ENCODE measurements at places on chromosomes 5 and 9. TPM values are rescaled to one million over a fixed set of nuclear protein-coding genes. Genes with fewer than 3 reads are reported as not detected.

The OLFM1 gene
- 4.0 TPM for total RNA-seq

DNA sequence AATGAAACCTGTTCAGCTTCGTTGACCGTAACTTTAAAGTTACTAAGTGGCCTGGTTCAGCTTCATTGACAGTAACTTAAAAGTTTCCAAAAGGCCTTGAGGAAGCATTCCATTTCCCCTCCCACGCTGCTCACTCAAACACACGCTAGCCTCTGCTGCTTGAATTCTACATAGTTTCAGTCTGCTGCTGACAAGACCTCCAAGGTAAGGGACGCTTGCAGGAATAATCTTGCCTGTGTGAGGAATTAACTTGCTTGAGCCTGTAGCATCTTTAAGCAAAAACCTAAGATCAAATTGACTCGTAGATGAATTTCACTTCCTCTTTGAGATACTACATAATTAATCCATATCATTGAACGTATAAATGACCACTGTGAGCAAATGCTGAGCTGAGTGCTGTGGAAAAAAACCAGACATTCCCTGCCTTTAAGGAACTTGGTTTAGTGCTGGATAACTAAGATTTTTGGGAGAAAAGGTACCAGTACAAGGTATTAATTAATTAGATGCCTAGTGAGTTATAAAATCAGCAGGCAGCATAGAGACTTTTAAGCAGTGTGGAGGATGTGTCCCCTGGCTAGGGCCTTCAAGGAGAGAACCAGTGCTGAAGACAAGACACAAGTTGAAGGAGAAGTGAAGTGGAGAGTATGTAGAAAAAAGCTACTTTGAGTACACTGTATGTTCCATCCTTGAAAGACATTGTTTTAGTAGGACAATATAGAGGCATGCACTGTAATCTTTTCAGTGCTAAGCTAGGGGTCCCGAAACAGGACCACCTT is 39.2 kb downstream of the GRAMD2B start:
- H3K27me3 ChIP-seq, result no peaks in the 10 kb centered on the region
- no peak overlapping the region for H3K4me3 ChIP-seq
- H3K4me1 ChIP-seq, result peaks cover 13% of the 10 kb centered on the region
- H3K27ac ChIP-seq, result peak overlapping the region; percentile 52
- DNase-seq, result no peak

DNA sequence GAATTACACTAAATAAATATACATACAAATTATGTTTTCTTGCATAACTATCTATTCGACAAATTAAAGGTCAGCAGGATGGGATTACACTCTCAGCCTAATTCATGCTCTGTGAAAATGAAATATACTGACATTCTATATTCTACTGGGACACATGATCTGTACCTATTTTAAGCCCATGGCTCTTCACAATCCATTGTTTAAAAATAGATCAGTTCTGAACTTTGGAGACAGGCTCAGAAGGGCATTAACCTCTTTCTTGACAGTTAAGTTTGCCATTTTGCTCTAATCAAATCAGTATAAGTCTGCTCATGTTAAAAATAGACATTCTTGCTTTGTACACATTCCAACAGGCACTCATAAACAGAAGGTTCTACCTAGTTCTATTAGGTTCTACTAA is 361.2 kb downstream of the HCN1 start:
- no peaks in the 10 kb centered on the region for H3K36me3 ChIP-seq
- no peak overlapping the region for H3K4me3 ChIP-seq
- no peaks in the 10 kb centered on the region for H3K27me3 ChIP-seq
- DNase-seq, result no peak

The RASEF gene
- 136 TPM for total RNA-seq

DNA sequence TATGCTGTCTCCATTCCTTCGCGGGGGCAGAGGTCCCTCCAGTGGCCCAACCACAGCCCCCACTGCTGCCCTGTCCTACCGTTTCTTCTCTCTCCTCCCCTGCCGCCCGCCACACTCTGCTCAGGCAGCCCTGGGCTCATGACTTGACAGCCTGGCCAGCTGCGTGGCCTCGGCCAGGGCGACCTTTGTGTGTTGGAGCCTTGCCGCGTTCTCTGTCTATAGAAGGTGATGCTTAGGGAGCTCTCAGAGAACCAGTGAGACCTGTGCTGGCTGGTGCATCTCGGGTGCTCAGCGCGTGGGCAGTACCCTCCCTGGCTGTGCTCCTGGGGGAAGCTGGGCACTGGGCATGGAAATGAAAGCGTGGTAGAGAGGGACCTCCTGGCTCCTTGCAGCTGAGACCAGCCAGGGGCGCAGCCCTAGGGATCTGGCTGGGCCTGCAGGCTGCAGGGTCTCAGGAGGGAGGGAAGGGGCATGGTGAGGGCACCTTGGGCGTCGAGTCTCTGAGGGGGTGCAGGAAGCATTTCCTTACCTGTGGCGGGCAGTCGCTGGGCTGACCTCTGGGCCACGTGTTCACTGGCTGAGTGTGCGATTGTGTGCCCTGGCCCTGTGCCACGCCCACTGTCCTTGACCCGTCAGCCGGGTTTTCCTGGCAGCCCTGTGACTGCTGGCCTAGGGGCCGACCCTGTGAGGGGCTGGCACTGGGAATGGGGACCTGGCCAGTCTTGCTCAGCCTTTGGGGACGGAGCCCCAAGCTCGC is 50.3 kb downstream of the RXRA start:
- no peaks in the 10 kb centered on the region for H3K27me3 ChIP-seq
- no peak for DNase-seq
- peaks cover 91% of the 10 kb centered on the region for H3K4me1 ChIP-seq
- H3K27ac ChIP-seq, result peak overlapping the region; percentile 87

The PCDHGA6 gene
- total RNA-seq, result 4.0 TPM

The PTPN3 gene
- total RNA-seq, result 27.0 TPM

GRCh38 chr9:72955126-72955455 is 2.2 kb upstream of the ALDH1A1 start:
- no peak overlapping the region for H3K4me3 ChIP-seq
- no peaks in the 10 kb centered on the region for H3K27me3 ChIP-seq
- H3K27ac ChIP-seq, result peak overlapping the region; percentile 82
- no peak for DNase-seq
- peaks cover 11% of the 10 kb centered on the region for H3K4me1 ChIP-seq

DNA sequence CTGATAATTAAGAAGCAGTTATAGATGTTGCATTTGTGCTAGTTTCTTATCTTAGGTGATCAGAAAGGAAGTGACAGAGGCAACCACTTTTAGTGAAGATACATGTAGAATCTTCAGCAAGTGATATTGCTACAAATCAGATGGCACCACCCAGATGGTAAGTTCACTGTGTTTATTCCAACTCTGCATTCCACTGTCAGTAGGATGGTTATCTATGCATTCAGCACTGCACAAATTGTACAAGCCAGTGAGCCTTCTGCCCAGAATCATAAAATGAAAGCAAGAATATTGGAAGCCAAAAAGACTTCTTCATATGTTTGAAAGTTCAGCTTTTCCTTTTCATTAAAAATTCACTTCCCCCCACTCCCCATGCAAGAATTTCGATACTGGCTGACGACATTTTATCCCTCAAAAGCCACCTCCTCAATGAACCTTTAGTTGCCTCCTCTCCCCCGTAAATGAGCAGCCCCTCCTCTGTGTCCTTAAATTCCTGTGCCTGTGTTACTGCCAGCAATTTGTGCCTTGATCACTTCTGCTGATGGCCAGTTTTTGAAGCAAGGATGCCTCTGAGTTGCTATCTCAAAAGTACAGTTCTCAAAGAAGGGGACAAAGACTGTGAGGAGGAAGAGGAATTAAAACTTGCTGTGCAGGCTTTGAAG is 91.6 kb downstream of the ZSWIM6 start:
- H3K27me3 ChIP-seq, result no peaks in the 10 kb centered on the region
- peaks cover 4% of the 10 kb centered on the region for H3K4me1 ChIP-seq
- H3K4me3 ChIP-seq, result no peak overlapping the region
- peak overlapping the region; percentile 53 for H3K27ac ChIP-seq

DNA sequence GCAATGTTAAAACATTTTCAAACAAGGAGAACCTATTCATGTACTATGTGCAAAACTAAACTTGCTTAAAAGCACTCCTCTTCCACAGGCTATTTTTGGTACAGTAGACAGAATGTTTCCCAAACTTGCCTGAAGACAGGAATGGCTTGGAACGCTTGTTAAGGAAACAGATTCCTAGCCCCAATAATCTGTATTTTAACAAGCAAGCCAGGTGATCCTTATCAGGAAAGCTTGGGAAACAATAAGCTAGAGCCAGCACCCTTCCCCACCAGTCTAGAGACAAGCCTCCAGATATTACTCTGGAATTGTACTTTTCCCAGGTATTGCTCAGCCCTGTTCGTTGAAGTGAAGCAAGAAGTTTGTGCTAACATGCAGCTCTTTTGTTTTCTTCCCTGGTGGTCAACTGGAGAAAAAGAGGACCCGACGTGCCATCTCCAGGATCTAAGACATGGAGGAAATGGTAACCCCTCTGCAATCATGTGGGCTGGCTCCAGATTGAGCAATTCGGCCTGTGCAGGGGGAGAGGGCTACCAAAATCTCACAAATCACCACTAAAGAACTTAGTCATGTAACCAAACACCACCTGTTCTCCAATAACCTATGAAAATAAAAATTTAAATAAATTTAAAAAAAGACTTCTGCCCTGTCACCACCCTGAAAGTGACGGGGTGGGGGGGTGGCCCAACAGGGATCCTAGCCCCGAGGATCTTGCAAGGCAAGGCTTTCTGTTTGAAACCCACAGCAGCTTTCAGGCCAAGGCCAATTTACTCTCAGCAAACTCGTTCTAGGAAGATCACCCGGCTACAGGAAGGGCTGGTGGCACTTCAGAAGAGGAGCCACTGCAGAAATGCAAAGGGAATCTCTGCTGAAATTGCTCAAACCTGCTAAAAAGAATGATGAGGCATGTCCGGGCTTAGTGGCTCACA is 48.6 kb downstream of the SHB start:
- H3K4me1 ChIP-seq, result peaks cover 67% of the 10 kb centered on the region
- H3K27ac ChIP-seq, result peak overlapping the region; percentile 78
- no peak overlapping the region for H3K4me3 ChIP-seq

DNA sequence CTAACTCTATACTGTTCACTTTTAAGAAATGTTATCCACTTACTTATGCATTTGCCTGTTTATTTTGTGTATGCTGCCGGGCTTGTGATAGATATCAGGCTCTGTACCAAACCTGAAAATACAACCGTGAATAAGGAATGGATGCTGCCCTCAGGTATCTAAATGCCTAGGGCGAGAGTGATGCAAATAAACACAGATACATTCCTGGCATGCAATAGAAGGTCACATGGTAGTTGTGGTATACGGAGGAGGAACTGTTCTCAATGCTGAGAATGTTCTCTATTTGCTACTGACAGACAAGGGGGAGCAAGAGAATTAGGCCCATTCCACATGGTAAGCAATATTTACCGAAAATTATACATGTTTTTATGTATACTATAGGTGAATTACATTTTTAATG is 227.8 kb downstream of the ICE1 start:
- H3K4me3 ChIP-seq, result no peak overlapping the region
- no peak for DNase-seq
- H3K4me1 ChIP-seq, result no peaks in the 10 kb centered on the region
- no peaks in the 10 kb centered on the region for H3K27me3 ChIP-seq
- no peaks in the 10 kb centered on the region for H3K36me3 ChIP-seq
- H3K27ac ChIP-seq, result no peak overlapping the region

DNA sequence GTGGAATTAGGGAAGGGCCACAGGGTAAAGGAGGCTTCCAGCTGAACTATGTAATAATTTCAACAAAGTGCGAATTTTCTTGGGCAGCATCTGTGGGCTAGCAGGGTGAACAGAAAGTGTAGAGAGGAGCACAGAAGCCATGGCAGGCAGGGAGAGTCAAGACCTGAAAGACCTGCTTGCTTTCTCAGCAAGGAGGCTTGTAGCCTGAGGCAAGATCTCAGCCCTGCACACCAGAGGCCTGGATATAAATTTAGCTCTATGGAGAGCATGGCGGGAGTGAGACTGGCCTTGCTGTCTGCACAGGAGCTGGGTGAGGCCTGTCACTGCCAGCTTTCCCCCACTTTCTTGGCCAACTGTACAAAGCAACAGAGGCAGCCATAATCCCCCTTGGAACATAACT is 32.1 kb upstream of the SH3TC2 start:
- no peaks in the 10 kb centered on the region for H3K36me3 ChIP-seq
- H3K4me3 ChIP-seq, result no peak overlapping the region
- no peaks in the 10 kb centered on the region for H3K27me3 ChIP-seq
- no peak overlapping the region for H3K27ac ChIP-seq
- DNase-seq, result no peak
